ENCODE measurements at places on chromosomes 11 and 22.

GRCh38 chr22:47591016-47591415 is 828.6 kb downstream of the TBC1D22A start:
- no peak for DNase-seq

- DNase-seq, result no peak
Measured at GRCh38 chr11:11512929-11513328, 108.9 kb downstream of the GALNT18 start.

- DNase-seq, result no peak
Measured at GRCh38 chr22:43990044-43990443, 34.1 kb upstream of the PARVB start.

- DNase-seq, result no peak
Measured at GRCh38 chr11:107769189-107769588, 57.3 kb upstream of the SLN start.

- DNase-seq, result no peak
Measured at GRCh38 chr11:70016666-70017367, 61.3 kb upstream of the ANO1 start.
